ENCODE measurements at places on chromosomes 11 and 22. TPM values are rescaled to one million over a fixed set of nuclear protein-coding genes. Genes with fewer than 3 reads are reported as not detected.
A peak's percentile ranks its signal among the peaks of the same experiment; 100 is the strongest.

GRCh38 chr22:44143105-44143474 is 37.6 kb upstream of the PARVG start:
- H3K4me3 ChIP-seq: no peak overlapping the region
- no peaks in the 10 kb centered on the region for H3K27me3 ChIP-seq
- DNase-seq: no peak
- no peaks in the 10 kb centered on the region for H3K36me3 ChIP-seq
- peaks cover 6% of the 10 kb centered on the region for H3K4me1 ChIP-seq

GRCh38 chr11:47980907-47981621 is 705 bp downstream of the PTPRJ start:
- H3K27me3 ChIP-seq: no peaks in the 10 kb centered on the region
- H3K4me3 ChIP-seq: peak overlapping the region; percentile 84
- DNase-seq: no peak
- H3K27ac ChIP-seq: peak overlapping the region; percentile 84

- H3K4me3 ChIP-seq: no peak overlapping the region
- no peaks in the 10 kb centered on the region for H3K27me3 ChIP-seq
- no peaks in the 10 kb centered on the region for H3K36me3 ChIP-seq
- no peaks in the 10 kb centered on the region for H3K4me1 ChIP-seq
- no peak overlapping the region for H3K27ac ChIP-seq
- DNase-seq: no peak
These were observed 108.9 kb upstream of the NCAM1 start for GRCh38 chr11:112852143-112852866.

DGAT2 gene
- 26.0 TPM for total RNA-seq

DNA sequence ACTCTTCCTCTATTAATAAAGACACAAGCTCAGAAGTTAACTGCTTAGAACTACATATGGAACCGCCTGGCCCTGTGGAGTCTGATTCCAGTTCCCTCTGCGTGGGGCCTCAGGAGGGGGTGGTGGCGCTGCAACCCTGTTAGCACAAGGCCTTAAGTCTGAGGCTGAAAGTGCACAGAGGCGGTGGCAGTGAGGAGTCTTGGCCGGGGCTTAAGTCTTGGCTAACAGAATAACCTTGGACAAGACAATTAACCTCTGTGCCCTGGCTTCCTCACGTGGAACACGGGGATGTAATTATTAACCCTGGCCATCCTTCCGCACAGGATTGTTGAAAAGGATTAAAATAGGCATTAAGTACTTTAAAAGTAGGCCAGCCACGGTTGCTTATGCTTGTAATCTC is 191.5 kb downstream of the CEP164 start:
- DNase-seq: no peak
- H3K27me3 ChIP-seq: no peaks in the 10 kb centered on the region
- H3K4me3 ChIP-seq: no peak overlapping the region
- no peaks in the 10 kb centered on the region for H3K36me3 ChIP-seq

DNA sequence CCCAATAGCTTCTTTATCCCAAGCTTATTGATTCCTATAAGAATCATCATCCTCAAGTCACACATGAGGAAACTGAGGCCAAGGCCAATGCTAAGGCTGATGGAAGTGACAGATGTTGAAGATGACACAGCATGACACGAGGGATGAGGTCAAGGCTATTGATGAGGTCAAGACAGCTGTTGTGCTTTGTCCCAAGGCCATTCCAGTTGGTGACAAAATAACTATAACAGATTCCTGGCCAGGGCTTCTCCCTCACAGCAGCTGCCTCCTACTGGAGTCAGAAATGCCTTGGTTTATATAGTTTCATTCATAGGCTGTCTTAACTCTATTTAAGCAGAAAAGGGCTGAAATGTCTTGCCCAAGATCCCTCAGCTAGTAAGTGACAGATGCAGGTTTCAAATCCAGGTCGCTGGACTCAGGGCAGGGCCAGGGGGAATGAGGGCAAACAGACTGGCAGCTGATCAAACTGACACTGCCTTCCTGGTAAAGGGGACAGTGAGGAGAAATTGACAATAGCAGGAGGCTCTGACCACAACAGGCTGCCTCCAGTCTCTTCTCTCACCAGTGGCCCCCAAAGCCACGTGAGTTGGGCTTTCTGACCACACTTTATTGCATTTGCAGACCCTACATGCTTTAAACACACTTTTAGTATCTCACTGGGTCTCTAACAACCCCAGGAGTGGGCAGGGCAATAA is 16.5 kb downstream of the MIF start:
- H3K4me3 ChIP-seq: no peak overlapping the region
- DNase-seq: no peak
- H3K27ac ChIP-seq: no peak overlapping the region

GRCh38 chr11:2886191-2886894 is 768 bp upstream of the CDKN1C start:
- H3K36me3 ChIP-seq: no peaks in the 10 kb centered on the region
- H3K4me1 ChIP-seq: peaks cover 41% of the 10 kb centered on the region
- H3K27ac ChIP-seq: peak overlapping the region; percentile 95
- H3K4me3 ChIP-seq: peak overlapping the region; percentile 61

- H3K4me3 ChIP-seq: no peak overlapping the region
- H3K27me3 ChIP-seq: no peaks in the 10 kb centered on the region
- no peaks in the 10 kb centered on the region for H3K36me3 ChIP-seq
- no peak overlapping the region for H3K27ac ChIP-seq
These were observed 76.2 kb upstream of the OPCML start for GRCh38 chr11:133608496-133608895.

RAD9A gene
- total RNA-seq: 20.6 TPM

KCNK4 gene
- 0.98 TPM for total RNA-seq

DNA sequence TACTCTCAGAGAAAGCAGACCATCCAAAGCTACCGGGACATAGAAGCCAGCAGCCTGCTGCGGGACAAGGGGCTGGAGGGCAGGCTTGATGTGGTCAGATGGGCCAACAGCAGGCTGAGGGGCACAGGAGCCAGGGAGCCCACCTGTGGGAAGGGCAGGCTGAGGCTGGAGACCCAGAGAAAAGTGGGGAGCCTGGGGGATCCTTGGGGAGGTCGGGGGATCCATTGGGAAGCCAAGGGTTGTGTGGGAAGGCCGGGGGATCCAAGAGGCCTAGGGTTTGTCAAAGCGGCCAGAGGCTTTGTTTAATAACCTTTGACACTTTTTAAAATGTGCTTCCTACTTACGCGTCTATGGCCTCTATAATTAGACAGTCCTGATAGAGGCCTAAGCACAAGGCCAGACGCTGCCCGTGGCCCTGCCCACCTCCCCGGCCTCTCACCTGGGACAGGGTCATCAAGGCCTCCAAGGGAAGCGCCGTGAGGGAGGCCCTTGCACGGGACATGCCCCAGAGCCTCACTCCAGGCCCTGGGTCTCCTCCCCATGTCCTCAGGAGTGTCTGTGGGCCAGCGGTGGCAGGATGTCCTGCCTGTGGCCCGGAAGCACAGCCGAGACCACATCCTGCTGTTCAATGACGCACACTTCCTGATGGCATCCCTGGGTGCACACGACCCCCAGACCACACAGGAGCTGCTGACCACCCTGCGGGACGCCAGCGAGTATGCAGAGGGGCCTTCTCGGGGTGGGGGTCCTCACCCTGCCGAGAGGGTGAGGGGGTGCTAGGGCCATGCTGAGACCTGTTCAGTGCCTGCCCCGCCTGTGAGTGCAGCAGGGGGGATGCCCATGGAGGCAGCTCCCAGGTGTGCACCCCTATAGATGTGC is 8.6 kb upstream of the GTSE1 start:
- no peak overlapping the region for H3K4me3 ChIP-seq
- peaks cover 50% of the 10 kb centered on the region for H3K36me3 ChIP-seq
- H3K27ac ChIP-seq: peak overlapping the region; percentile 9
- no peak for DNase-seq

DNA sequence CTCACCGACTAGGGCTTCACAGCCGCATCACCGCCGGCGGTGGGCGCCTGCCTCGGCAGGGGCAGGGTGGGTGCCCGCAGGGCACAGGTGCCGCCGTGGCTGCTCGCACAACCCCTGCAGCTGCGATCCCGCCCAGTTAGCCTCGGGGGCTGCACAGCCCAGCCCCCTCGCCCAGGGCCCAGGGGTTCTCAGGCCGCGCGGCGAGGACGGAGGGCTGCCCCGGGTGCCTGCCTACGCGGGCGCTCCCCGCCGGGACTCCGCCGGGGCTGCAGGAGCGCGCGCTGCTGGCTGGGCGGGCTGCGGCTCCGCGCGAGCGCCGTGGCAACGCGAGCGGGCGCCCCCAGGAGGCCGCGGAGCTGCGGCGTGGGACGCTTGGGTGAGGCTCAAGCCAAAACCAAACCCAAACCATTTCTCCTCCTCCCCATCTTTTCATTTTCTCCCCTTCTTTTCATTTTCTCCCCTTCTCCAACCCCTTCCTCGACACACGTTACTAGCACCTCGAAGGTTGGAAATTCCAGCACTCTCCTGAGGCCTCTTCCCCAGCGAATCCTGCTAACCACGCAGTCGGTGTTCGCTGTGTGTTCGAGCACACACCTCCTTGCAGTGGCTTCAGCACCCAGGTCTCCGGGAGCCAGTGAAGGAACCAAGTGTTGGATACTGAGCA is at the start of gene MICAL3:
MICAL3 (minus strand) TSS at position 286 of the 664 bp plus-strand sequence. CDS start 117,749 bp downstream, outside the sequence.
- peak within 1 kb of the TSS; percentile 81 for H3K4me3 ChIP-seq
- peak within 1 kb of the TSS; percentile 87 for H3K27ac ChIP-seq
- H3K36me3 ChIP-seq: no peaks in the 10 kb centered on the region
- DNase-seq: no peak
- no peaks in the 10 kb centered on the region for H3K27me3 ChIP-seq

DNA sequence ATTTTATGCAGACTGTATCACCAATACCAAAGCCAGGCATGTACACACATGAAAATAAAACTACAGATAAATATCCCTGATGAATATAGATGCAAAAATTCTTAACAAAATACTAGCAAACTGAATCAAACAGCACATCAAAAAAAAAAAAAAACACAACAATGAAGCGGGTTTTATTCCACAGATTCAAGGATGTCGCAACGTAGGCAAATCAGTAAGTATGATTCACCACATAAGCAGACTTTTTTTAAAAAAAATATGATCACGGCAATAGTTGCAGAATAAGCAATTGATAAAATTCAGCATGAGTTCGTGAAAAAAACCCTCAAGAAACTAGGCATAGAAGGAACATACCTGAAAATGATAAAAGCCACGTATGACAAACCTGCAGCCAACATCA is 21.3 kb downstream of the OR51F1 start:
- no peak for DNase-seq
- H3K4me3 ChIP-seq: no peak overlapping the region
- H3K36me3 ChIP-seq: no peaks in the 10 kb centered on the region
- no peaks in the 10 kb centered on the region for H3K4me1 ChIP-seq
- H3K27ac ChIP-seq: no peak overlapping the region
- H3K27me3 ChIP-seq: no peaks in the 10 kb centered on the region

CDCA5 gene
- 3.7 TPM for total RNA-seq

C11orf91 gene
- not detected for total RNA-seq

JAML gene
- total RNA-seq: 17.2 TPM

GRCh38 chr11:15942936-15943335 is 413.4 kb downstream of the SOX6 start:
- no peak overlapping the region for H3K27ac ChIP-seq
- peak; percentile 67 for DNase-seq
- no peaks in the 10 kb centered on the region for H3K27me3 ChIP-seq
- H3K4me1 ChIP-seq: no peaks in the 10 kb centered on the region

- H3K4me1 ChIP-seq: no peaks in the 10 kb centered on the region
- no peaks in the 10 kb centered on the region for H3K27me3 ChIP-seq
- H3K36me3 ChIP-seq: peaks cover 68% of the 10 kb centered on the region
- no peak overlapping the region for H3K4me3 ChIP-seq
- no peak for DNase-seq
- no peak overlapping the region for H3K27ac ChIP-seq
These were observed 27.4 kb upstream of the ST14 start for GRCh38 chr11:130131961-130132850.

VPREB1 gene
- not detected for total RNA-seq

- H3K4me3 ChIP-seq: no peak overlapping the region
- no peaks in the 10 kb centered on the region for H3K27me3 ChIP-seq
- DNase-seq: no peak
- H3K27ac ChIP-seq: no peak overlapping the region
These were observed 77.6 kb downstream of the ENTHD1 start for GRCh38 chr22:39815932-39816331.

- DNase-seq: peak; percentile 12
- peaks cover 44% of the 10 kb centered on the region for H3K4me1 ChIP-seq
- no peak overlapping the region for H3K4me3 ChIP-seq
- no peaks in the 10 kb centered on the region for H3K36me3 ChIP-seq
- no peak overlapping the region for H3K27ac ChIP-seq
These were observed 9.8 kb downstream of the PAX6 start for GRCh38 chr11:31801298-31801702.

DNA sequence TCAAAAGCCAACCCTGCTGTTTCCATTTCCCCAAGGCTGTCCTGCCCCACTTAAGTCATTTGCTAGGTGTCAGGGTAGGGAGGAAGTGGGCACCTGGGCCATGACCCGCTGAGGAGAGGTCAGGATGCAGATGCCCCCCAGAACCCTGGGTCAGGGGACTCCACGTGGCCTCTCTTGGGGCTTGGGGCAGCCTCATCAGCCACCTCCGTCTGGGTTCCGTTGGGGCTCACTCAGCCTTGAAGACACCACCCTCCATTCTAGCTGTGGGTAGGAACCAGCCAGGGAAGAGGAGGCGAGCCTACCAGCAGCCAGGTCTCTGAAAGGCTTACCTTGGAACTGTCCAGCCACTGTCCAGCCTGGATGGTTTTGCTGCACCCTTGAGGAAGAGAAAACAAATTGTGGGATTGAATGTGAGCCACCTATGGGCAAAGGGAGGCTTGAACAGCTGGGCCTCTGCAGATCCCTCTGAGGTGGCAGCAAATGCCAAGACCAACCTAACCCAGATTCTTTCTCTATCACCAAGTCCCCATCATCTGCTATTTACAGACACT is 2.5 kb downstream of the APOL4 start:
- peaks cover 15% of the 10 kb centered on the region for H3K4me1 ChIP-seq
- H3K36me3 ChIP-seq: no peaks in the 10 kb centered on the region
- H3K27ac ChIP-seq: no peak overlapping the region
- H3K27me3 ChIP-seq: no peaks in the 10 kb centered on the region
- DNase-seq: no peak

DNA sequence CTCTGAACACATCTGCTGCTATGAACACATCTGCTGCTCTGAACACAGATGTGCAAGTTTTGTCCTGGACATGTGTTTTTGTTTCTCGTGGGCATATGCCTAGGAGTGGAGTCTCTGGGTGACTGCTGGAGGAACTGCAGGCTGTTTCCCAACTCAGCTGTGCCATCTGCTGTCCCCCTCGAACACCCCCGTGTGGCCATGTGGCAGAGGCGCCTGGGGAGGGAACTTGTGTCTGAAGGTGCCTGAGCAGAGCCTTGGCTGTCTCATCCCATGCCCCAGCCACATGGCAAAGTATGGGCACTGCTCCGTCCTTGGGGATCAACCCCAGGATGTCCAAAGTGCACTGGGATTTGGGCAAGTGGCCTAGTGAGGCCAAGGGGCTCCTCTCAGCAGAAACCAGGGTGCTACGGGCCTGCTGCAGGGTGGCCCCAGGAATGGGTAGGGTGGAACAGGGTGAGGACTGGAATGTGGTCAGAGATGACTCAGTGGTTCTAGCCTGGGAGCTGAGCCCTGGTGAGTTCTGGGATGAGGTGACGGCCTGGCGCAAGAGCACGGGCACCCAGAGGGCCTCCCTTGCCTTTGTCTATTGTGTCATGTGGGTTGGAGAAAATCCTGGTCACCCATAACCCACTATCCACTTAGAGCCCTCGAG is 14.7 kb downstream of the GATD1 start:
- peak overlapping the region; percentile 54 for H3K27ac ChIP-seq
- H3K4me1 ChIP-seq: peaks cover 6% of the 10 kb centered on the region
- DNase-seq: no peak
- H3K4me3 ChIP-seq: no peak overlapping the region
- no peaks in the 10 kb centered on the region for H3K27me3 ChIP-seq

- no peaks in the 10 kb centered on the region for H3K27me3 ChIP-seq
- H3K27ac ChIP-seq: no peak overlapping the region
These were observed 15.3 kb downstream of the HIPK3 start for GRCh38 chr11:33272338-33273107.

C1QTNF4 gene
- 3.4 TPM for total RNA-seq
